ENCODE measurements at places on chromosomes 16 and 17.
A peak's percentile ranks its signal among the peaks of the same experiment; 100 is the strongest.

DNA sequence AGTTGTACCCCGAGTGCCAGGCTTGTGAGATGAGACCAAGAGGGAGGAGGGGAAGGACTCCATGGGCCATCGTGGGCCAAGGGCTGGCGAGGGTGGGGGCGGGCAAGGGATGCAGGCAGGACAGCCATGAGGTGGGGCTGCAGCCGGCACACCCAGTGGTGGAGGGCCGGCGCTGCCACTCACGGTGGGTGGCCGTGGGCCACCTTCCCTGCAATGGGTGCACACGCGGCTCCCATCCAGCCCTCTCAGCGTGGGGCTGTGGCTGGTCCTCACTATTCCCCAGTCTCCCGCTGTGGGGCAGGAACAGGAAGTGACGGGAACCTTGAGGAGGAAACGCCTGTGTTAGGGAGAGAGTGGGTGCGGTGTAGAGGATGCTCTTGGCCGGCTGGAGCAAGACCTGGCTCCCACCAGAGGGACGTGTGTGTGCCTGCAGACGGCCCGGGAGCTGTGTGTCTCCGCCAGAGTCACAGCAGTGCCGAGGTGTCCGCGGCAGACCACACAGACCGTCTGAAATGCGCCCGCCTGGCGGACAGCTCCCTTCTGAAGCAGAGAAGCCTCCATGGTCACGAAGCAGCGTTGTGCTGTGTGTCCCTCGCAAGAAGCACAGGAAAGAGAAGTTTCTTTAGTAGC is 23.6 kb downstream of the CIBAR2 start:
- DNase-seq: no peak

DNA sequence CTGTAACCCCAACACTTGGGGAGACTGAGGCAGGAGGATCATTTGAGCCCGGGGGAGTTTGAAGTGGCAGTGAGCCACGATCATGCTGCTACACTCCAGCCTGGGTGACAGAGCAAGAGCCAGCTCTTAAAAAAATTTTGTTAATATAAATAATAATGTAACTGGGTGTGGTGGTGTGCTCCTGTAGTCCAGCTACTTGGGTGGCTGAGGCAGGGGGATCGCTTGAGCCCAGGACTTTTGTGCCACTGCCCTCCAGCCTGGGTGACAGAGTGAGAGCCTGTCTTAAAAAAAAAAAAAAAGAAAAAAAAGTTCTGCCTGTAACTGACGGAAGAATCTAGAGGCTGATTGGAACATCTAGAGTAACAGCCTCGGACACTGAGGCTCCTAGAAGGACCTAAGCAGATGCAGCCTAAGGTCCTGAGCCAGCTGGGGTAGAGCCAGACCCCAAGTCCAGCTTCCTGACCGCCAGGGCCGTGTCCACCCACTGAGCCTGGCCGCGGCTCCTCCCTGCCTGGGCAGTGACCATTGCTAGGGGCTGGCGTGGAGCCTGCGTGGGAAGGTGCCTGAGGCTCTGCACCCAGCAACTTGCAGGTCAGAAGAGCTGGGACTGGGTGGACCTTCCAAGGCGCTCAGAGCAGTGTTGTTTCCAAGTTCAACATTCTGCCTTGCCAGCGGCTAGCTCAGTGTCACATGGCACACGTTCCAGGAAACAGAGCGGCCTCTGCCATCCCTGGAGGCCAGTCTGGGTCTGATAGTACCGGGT is 209.4 kb upstream of the CIBAR2 start:
- DNase-seq: no peak

GRCh38 chr17:47720754-47721533 is 12.1 kb upstream of the TBX21 start:
- no peak for DNase-seq

- DNase-seq: no peak
Observed at GRCh38 chr17:69672924-69673323, 258.4 kb downstream of the MAP2K6 start.

DNA sequence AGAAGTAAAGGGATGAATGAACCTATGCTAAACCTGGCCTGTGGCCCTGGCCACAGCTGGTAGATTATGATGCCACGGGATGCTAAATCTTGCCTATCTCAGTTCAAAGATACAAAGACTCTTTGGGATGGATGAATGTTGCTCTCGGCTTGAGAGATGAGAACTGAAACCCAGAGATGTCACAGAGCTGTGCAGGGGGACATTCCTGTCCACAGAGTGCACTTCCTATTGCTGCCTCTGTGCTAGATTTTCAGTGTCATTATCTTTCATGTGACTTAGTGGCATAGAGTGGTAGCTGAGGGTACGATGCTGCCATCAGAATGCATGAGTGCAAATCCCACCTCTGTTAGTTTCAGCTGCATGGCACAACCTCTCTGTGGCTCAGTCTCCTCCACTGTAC is 2.3 kb upstream of the MT1M start:
- no peak for DNase-seq

DNA sequence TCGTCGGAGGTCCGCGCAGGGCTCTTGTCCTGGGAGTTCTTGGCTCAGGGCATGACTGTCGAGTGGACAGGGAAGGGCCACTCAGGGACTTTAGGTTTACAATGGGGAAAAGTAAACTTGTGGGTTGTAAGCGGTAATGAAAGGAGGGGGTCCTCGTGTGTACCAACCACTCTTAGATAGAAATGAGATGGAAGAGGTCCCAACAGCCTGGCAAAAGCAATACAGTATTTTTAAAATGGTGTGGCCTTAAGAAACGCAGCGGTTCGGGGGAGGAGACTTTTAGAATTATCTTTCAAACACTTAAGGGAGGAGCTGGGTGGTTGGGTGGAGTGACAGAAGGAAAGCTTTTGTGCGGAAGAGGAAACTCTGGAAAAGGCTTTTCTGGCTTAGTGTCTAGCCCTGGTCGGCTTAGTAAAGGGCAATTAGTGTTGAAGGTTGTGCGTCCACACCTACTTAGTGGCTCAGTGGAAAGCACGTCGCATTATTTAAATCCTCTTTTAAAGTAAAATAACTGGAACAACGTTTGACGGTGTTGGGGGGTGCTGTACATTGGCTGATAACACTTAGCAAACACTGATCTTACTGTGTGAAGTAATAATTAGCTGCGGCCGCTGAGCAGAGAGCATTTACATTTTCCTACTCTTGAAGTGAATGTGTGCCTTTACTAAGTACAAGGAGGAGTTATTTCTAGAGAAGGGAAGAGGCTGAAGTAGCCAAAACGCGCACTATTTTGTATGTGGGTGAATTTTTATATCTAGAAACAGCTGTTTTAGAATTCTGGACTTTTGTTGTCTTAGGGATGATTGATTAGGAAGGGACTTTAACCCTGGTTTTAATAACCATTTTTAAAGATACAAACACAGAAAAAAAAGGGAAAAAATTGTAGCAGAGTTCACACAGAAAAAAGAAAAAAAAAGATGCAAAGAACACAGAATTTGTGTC is 1.0 kb downstream of the WSB1 start:
- DNase-seq: peak; percentile 62

- DNase-seq: no peak
Observed at GRCh38 chr16:23524886-23525285, 14.6 kb upstream of the GGA2 start.

DNA sequence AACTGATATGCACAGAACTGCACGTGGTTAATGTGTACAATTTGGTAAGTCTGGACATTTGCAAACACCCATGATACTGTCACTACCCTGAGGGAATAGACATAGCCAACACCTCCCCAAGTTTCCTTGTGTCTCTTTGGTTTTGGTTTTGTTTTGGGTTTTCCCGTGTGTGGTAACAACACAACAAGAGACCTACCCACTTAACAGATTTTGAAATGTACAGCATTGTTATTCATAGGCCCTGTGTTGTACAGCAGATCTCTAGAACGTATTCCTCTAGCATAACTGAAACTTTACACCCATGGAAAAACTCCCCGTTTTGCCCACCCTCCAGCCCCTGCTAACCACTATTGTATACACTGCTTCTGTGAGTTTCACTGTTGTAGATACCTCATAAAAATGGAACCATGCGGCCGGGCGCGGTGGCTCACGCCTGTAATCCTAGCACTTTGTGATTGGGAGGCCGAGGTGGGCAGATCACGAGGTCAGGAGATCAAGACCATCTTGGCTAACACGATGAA is 76.3 kb upstream of the TBC1D3K start:
- DNase-seq: no peak

- no peak for DNase-seq
Observed at GRCh38 chr17:34313164-34313563, 6.1 kb upstream of the CCL8 start.

DNA sequence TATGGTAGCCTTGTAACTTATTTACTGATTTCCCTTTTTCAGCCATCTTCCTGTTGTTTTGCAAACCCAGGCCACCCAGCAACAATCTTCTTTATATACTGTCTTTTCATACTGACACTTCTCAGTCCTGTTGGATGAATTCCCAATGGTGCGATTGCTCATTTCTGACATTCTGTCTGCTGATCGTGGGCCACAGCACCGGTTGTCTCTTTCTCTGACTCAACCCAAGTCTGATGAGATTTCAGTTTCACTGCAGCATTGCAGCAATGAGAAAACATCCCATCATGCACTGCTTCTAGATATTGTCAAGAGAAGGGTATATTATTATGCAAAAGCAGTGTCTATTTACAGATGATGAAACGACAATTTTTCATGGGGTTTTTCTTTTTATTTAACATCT is 349.2 kb upstream of the HSBP1 start:
- DNase-seq: no peak

DNA sequence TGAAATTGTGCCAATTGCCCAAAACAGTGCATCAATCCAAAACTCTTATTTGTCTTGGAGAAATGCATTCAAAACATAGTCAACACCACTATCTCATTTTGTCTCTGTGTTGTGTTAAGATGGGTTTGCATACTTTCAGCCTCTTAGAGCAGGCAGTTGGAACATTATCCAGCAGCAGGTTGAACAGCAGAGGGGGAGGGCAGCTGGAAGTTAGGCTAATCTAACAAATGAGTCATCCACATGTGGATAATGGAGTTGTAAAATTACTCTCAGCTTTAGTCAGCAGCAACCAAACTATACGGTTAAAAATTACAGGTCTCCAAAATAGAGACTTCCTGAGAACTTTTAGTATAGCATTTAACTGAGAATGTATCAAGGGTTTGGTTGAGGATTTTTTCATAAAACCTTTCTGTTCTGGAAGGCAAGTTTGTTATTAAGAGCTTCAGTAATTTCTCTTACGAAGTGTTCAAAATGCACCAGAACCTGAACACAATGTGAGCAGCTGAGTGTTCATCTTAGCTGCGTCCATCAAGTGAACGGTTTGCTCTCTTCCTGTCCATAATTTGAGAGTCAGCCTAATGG is 46.3 kb downstream of the PRKCA start:
- peak; percentile 19 for DNase-seq

GRCh38 chr17:37177254-37177870 is 198.4 kb upstream of the C17orf78 start:
- peak; percentile 85 for DNase-seq

DNA sequence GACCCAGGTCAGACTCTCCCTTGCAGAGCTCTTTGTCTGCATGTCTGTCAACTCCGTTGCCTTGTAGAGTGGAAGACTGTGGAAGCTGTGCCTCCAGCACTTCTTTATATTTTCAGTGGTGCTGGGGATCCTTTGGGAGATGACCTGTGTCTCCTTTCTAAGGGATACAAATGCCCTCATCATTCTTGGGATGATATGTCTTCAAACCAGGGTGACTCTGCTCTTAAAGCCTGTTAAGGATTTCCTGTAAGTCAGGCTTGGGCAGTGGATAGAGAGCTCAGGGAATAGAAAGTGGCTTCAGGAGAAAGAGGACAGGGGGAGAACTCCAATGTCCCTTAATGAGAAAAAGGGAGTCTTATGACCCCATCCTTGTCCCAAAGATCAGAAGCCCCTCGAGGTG is 1.5 kb downstream of the HOXB3 start:
- no peak for DNase-seq

DNA sequence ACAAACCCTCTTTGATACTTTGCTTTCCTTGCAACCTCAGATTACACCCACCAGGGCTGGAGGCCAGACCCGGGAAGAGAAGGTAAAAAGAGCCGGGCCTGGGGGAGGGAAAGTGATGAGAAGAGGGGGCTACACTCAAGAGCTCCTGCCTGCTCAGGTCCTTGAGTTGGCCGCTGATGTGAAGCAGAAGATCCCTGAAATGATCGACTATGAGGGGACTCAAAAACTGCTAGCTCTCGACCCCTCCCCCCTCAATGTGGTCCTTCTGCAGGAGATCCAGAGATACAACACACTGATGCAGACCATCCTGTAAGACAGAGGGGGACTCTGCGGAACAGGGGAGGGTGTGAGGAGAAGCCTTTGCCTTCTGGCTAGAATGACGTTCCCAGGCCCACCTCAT is 2.8 kb upstream of the KDM6B start:
- no peak for DNase-seq

DNA sequence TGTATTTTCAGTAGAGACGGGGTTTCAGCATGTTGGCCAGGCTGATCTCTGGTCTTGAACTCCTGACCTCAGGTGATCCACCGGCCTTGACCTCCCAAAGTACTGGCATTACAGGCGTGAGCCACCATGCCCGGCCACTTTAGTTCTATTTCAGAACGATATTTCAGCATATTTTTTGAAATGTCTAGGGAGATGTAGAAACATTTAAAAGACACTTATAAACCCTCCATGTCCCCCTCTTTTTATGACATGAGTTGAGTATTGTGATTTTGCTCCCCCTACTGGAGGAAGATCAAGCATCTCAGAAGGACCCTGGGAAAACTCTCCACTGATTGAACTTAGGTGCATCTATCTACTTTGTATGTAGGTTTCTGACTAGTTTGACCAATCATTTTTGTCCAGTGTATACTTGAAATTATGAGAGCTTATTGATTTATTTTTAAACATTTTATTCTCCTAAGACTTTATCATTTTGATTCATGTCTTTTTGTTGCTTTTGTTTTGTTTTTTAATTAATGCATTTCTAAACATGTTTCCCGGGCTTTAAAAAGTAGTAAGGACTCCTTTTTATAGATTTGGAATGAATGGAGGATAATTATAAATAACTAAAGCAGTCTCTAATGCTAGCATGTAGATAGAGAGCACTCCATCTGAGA is 105.1 kb downstream of the CHD9 start:
- DNase-seq: peak; percentile 20

- DNase-seq: no peak
Observed at GRCh38 chr16:21120976-21121520, 29.6 kb downstream of the DNAH3 start.

- DNase-seq: no peak
Observed at GRCh38 chr17:58302919-58303585, 22.3 kb upstream of the MPO start.

DNA sequence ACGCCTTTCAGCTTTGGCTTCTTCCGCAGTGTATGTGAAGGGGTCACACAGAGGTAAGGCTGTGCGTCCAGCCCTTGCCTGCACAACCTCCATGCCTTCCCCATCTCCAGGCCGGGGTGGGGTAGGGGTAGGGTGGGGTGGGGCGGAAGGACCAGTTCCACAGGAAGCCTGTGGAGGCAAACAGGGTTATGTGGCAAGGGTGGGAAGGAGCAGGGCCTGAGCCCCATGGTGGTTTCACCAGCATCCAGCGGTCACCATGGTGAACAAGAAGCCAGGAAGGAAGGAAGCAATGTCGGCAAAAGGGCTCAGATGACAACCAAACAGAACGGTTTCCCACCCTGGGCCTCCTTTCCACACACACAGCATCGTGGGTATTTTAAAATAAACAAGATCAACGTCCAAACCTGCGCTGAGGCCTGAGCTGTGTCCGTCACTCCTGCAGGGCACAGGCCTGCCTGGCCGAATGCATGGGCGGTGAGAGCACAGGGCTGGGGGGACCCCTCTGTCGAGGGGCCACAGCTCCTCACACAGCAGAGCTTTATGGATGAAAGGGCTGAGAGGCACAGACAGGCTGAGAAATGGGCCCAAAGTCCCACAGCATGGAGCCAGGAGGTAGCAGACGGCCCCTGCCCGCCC is 80.5 kb downstream of the ZNF778 start:
- DNase-seq: no peak

- no peak for DNase-seq
Observed at GRCh38 chr17:31487063-31487647, 95.7 kb downstream of the RAB11FIP4 start.

- DNase-seq: no peak
Observed at GRCh38 chr17:76792348-76792747, 54.4 kb downstream of the MFSD11 start.

Measured in NCI-H1436 (cell line).